ENCODE measurements at places on chromosomes 4 and X.

GRCh38 chrX:41946989-41947612 is 23.7 kb upstream of the CASK start:
- no peak for DNase-seq

DNA sequence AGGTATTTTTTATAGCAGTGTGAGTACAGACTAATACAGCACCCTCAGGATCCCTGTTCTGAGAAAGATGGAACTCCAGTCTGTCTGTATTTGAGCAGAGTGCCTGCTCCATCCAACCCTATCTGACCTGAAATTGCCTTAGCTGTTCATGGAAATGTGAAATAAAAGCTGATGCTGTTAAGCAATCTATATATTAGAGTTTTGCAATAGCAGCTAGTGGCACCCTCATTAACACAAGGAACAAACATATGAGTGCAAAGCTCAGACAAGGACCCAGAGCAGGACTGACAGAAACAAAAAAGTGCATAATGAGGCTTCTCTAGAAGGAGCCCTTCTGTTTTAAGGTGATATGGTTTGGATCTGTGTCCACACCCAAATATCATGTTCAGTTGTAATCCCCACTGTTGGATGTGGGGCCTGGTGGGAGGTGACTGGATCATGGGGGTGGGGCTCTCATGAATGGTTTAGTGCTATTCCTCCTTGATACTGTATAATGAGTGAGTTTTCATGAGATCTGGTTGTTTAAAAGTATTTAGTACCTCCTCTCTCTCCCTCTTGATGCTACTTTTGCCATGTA is 272.9 kb upstream of the KLF3 start:
- no peak for DNase-seq

DNA sequence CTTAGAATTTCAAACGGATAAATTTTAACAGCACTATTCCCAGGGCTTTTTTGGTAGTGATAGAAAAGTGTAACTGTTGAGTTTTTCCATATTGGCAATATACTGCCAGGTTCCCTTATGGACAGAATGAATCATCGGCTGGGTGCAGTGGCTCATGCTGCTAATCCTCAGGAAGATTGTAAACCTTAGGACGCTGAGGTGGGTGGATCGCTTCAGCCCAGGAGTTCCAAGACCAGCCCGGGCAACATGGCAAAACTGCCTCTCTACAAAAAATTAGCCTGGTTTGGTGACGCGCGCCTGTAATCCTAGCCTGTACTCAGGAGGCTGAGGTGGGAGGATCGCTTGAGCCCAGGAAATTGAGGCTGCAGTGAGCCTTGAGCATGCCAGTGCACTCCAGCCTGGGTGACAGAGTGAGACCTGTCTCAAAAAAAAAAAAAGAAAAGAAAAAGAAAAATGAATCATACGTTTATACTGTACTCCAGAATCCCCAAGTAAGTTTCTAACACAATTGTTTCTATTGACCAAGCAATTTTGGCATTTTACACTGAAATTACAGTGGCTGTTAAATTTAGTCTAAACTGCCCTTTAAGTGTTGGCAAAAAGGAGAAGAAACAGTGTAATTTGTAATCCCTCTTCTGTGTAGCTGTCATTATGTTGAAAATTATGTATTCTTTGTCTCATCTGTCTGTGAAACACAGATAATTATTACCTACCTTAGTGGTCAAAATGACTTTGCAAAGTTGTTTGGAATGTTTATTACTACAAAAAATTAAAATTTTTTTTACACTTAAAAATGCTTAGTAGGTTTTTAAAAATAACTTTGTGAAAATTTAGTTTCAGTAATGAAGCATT is 1.8 kb downstream of the SLC30A9 start:
- DNase-seq = no peak

- DNase-seq = no peak
Observed at GRCh38 chr4:144970597-144970996, 127.4 kb downstream of the ANAPC10 start.

- DNase-seq = peak; percentile 36
Observed at GRCh38 chrX:101759000-101759399, 99.3 kb upstream of the ARMCX2 start.

GRCh38 chr4:4890574-4891255 is 31.2 kb downstream of the MSX1 start:
- no peak for DNase-seq

- DNase-seq = peak; percentile 19
Observed at GRCh38 chr4:173167758-173168395, 734 bp upstream of the GALNT7 start.

GRCh38 chr4:156290811-156291210 is 337.1 kb upstream of the CTSO start:
- no peak for DNase-seq

GRCh38 chrX:112085149-112085548 is 2.6 kb upstream of the TRPC5 start:
- DNase-seq = no peak

DNA sequence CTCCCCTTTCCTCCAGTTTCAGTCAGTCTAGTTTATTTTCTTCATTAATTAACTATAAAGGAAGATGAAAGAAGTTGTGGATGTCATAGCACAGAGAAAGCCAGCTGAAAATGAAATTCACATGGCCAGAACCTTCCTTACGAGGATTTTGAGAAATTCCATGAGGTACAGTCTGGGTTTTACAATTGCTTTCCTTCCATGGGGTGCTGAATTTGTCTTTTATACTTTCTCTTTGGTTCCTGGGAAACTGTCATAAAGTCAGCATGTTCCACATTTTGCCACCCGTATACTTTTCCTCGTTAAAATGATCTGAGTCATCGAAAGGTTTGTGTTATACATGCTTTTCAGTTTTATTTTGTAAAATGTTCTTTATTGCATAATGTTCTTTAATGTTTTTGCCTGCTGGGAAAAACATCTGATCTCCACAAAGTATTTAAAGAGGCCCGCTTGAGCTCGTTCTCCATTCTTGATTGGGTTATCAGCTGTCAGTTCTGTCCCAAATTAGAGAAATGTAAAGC is 78.1 kb upstream of the CLDN34 start:
- no peak for DNase-seq

GRCh38 chr4:23477905-23478304 is 411.9 kb downstream of the PPARGC1A start:
- DNase-seq = no peak

DNA sequence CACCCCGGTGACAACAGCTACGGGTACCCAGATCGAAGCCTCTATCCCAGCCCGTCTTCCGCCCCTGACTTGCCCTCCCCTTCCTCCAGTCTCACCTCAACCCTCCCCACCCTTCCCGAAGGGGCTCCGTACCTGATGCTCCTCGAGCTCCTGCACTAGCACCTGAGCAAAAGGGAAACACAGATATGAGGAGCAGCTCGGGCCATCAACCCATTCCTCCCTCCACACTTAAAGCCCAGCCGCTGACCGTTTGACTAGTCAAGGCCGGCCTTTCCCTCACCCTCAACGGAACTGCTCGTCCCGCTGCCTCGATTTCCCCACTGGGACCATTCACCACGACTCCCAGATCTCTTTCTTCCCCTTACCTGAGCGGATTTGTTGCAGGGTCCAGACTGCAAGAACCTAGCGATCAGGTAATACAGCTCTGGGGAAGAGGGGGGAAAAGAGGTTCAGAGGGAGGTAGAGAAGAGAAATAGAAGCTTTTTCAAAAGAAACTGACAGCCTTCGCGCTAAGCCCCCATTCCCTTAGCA is 731 bp downstream of the BRWD3 start:
- peak; percentile 31 for DNase-seq

- peak; percentile 20 for DNase-seq
Observed at GRCh38 chr4:138401334-138401733, 159.2 kb upstream of the SLC7A11 start.

GRCh38 chr4:146267826-146268225 is 53.5 kb downstream of the REELD1 start:
- DNase-seq = no peak

DNA sequence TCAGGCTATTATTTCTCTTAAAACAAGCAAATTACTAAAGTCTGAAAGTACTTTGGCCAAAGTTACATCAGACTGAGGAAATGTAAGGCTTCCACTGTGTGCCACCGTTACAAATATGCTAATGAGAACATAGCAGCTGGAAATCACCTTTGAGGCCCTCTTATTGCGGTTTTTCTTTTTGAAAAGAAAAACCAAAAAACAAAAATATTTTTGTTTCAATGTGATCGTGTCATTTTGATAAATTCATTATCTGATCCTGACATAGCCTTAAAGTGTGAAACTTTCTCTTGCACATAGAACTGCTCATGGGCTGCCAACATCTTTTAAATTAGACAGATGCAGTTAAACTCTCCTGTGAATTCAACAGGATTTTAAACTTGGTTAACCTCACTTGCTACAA is 2.8 kb upstream of the TIFA start:
- no peak for DNase-seq

DNA sequence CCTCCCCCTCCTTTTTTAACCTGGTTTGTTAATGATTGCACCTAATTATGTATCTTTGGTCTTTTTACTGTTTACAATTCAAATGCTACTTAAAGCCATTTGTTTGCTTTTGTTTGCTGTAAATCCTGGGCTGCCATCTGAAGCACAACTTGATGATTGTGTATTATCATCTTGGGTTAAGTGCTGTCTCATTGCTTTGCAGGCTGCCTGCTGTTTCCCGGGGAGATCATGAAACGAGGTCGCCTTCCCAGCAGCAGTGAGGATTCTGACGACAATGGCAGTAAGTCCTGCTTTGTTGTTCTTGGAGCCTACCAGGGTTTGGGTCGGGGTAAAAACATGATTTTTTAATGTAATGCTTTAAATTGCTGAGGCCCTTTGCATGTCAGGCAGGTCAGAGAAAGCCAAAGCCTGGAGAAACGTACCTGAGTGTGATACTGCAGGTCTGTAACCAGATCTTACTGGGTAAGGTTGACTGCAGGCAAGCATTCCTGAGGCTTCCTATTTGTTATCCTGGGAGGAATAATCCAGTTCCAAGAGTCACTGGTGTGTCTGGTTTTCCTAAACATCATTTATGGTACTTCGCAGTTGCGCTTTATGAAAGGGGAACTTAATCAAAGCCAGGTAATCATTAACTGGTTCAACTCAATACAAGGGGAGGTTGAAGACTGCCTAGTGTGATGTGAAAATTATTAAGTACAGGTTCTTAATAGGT is 22.2 kb downstream of the JADE1 start:
- no peak for DNase-seq

DNA sequence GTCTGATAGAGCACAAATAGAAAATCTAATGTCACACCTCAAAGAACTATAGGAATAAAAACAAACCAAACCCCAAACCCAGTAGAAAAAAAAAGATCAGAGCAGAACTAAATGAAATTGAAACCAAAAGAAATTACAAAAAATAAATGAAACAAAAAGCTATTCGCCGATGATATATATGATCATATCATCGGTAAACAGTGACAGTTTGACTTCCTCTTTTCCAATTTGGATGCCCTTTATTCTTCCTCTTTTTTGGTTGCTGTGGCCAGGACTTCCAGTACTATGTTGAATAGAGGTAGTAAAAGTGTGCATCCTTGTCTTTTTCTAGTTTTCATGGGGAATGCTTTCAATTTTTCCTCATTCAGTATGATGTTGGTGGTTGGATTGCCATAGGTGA is 215.3 kb upstream of the AR start:
- DNase-seq = no peak

GRCh38 chrX:2549876-2550275 is 49.1 kb upstream of the DHRSX start:
- DNase-seq = no peak
